ENCODE measurements at places on chromosomes 6 and 20.
A peak's percentile ranks its signal among the peaks of the same experiment; 100 is the strongest.

GRCh38 chr20:25319241-25320034 lies 71.2 kb downstream of the ABHD12 start:
- peak; percentile 67 for DNase-seq

DNA sequence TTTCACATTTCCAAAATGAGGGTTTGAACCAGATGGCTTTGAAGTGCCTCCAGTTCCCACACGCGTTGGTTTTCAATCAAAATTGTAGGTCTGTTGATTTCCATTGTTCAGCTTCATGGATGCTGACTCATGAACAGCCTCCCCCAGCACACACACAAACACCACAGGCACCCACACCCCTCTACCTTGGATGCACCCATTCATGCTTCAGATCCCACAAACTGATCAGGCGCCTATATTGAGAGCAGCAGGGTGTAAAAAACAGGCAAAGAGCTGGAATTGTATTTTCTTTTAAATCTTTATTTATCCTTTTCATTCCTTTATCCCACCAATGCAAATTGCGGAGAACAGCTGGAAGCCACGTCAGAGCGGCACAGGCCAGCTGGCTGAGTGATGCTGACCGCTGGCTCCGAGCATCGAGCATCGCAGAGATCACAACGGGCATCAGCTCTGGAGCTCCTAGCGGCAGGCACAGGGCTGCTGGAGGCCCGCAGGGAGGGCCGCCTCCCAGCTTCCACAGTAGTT lies 29.3 kb upstream of the TBC1D7 start:
- no peak for DNase-seq

- DNase-seq: no peak
Observed at GRCh38 chr6:29730575-29731126, 7.4 kb downstream of the HLA-F start.

GRCh38 chr6:108804956-108805355 lies 43.3 kb upstream of the ARMC2 start:
- DNase-seq: no peak

DNA sequence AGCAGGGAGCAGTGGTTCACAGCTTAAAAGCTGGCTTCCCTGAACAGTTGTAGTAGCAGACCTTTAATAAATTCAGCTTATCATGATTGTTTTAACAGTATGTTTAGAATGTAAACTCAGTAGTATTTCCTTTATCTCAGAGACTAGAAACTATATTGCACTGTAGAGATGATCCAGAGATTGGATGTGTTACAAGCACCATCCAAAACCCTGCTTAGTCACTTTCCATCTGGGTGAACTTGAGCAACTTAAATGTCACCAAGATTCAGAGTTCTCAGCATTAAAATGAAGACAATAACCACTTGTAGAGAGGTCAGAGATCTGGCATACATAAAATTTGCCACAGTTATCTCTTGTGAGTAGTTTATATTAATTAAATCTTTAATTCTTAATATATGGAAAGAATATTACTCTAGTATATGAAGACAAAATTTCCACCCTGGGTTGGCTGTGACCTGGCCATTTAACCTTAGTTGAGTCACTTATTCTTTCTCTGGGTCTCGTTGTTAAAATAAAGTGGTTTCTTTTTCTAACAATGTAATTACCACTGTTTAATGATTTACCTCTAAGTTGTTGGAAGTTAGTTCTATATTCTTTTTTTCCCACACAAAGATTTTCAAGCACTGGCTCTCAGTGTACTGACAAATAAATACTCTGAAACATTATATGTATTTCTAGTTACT lies 239.2 kb upstream of the FKBP1C start:
- no peak for DNase-seq

DNA sequence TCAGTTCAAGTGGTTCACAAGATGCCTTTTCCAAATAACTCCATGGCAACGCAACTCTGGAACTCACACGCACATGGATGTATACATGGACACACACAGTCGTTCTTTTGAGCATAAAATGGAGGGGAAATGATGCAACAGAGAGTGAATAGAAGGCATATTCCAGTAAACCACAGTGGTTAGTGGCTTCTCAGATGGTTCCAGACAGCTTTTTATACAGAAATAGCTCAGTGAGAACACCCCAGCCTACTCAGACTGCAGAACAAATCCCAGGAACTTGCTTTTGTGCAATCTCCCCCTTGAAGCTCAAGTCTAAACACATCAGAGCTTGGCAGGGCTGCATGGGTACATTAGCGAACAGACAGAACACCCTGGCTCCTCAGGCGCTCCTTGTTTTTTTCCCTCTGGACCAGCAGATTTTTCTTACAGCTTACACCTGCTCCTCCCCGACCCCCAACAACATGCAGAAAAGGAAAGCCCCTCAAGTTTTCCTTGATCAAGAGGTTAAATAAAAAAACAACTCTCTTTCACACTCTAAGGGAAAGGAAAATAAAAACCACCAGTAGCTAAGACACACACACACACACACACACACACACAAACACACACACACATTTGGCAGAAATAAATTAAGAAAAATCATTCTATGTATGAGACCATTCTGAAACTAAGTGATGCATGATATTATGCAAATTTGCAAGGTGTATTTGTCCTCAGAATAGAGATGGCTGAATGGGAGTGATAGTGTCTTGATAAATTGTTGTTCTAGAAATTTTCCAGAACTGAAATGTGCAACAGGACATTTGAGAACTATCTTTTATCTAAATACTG lies 51.2 kb upstream of the RANBP9 start:
- DNase-seq: peak; percentile 67

GRCh38 chr20:48381353-48382120 lies 446.3 kb downstream of the PREX1 start:
- DNase-seq: no peak

GRCh38 chr6:96784650-96785049 lies 52.6 kb downstream of the GPR63 start:
- DNase-seq: no peak

DNA sequence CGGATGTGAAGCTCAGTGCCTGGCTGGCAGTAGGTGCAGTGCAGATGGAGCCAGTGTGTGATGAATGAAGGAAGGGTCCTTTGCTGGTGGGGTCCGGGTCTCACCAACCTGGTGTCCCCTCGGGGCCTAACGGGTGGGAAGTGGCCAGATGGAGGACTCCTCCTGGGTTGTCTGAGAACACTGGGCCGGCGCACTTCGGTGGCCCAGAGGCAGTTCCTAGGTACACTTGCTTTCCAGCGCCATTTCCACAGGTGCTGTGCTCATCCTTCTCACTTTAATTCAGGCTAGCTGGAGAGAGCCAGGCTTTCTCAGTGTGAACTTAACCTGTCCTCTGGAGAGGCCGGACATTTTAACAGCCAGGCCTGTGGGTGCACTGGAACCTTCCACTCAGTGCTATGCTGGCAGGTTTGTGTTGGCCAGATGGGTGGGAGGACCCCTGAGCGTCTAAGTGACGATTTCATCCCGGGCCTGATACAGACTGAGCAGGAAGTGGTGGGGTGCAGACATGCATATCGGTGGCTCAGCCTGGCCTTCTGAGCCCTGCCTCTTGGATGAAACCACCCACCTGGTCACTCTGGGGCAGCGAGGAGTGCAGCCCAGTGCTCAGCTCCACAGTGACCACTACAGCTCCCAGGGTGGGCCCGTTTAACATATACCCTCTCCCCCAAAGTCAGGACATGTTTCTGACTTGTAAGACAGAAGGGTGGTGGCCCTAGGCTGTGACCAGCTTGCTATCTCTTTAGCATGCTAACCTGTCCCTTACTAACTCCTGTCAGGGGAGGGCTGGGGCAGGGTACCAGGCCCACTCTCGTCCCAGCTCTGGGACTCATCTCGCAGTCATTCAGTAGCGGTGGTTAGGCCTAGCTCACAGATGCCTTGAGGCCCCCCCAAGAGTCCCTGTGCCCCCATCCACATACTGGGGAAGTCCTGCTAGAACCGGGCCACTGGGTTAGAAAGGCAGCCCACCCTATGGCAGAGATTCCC lies 8.2 kb upstream of the PYGB start:
- DNase-seq: no peak

GRCh38 chr6:1679031-1679687 lies 69.4 kb downstream of the FOXC1 start:
- no peak for DNase-seq

DNA sequence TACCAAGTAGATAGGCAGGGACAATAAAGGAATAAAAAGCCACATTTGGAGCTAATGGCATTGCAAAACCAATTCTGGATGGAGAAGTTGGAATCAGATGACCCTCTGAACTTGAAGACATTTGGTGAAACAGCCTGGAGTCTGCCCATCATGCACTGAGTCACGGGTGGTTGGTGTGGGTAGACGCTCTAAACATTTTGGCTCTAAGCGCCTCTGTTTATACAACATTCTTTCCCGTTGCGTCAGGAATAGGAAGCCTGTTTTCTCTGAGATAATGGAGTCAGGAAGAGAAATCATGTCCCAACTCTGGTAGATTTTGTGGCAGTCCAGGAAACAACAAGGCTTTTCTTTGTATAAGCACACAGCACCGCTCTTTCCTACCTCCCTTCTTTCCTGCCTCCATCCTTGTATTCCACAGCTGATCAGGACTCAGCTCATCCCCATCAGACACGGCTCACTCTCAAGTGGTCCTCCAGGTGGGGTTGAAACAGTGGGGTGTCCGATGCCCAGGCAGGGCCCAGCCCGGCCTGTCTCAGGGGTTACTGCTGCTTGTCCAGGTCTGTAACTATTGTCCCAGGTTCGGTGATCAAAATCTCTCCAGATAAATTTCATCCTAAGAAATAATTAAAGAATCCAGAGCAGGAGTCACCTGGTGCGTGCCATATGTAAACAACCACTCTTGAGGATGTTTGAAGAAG lies 12.1 kb upstream of the RAMACL start:
- DNase-seq: no peak

- DNase-seq: no peak
Observed at GRCh38 chr6:54132587-54132986, 21.3 kb downstream of the MLIP start.

DNA sequence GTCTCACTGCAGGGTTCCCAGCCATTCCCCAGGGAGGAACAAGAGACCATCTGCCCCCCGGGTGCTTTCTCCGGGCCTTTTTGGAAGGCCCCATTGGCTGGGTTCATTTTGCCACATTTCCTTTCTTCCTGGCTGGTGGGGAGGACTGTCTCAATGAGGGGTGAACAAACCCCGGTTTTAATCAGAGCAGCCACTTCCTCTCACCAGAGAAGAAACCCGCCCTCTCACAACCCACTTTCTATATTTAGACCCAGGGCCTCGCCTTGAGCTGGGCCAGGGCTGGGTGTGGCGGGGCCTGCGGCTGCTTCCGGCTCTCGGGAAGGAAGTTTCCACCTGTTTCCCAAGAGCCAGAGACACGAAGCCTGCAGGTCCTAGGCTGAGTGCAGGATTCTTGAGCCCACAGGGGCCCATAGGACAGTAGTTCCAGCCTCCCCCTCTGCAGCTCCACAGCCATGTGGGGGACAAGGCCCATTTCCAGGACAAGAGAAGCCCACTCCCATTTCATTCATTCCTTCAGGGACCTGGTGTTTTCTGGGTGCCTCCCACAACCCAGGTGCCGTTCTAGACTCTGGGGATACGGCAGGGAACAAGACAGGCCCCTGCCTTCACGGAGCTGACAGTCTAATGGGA lies 41.8 kb downstream of the RBM38 start:
- no peak for DNase-seq

- no peak for DNase-seq
Observed at GRCh38 chr20:42274986-42275385, 656.8 kb upstream of the CHD6 start.

- no peak for DNase-seq
Observed at GRCh38 chr6:33880766-33881165, 77.0 kb upstream of the MLN start.

DNA sequence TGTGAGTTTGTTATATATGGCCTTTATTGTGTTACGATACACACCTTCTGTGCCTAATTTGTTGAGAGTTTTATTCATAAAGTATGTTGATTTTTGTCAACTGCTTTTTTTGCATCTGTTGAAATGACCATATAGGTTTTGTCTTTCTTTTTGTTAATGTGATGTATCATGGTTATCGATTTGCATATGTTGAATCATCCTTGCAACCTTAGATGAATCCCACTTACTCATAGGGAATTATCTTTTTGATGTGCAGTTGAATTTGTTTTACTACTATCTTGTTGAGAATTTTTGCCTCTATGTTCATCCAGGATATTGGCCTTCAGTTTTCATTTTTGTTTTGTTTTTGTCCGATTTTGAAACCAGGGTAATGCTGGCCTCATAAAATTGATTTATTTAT lies 45.7 kb upstream of the TPD52L1 start:
- DNase-seq: no peak

- no peak for DNase-seq
Observed at GRCh38 chr6:50824552-50824951, 5.9 kb downstream of the TFAP2B start.

- no peak for DNase-seq
Observed at GRCh38 chr6:145241039-145241438, 494.3 kb downstream of the EPM2A start.

- no peak for DNase-seq
Observed at GRCh38 chr6:159427771-159428170, 258.6 kb downstream of the FNDC1 start.
